ENCODE measurements at places on chromosomes 1 and 21. TPM values are rescaled to one million over a fixed set of nuclear protein-coding genes. Genes with fewer than 3 reads are reported as not detected.

The CD1C gene
- not detected for total RNA-seq

The ERO1B gene
- total RNA-seq = 44.0 TPM

The TAF13 gene
- 47.1 TPM for total RNA-seq

The WDR77 gene
- total RNA-seq = 25.2 TPM

The TTLL7 gene
- total RNA-seq = 13.7 TPM

The S100B gene
- 0.89 TPM for total RNA-seq

The CENPF gene
- 0.44 TPM for total RNA-seq

GRCh38 chr1:97010566-97011264 is 289.1 kb downstream of the PTBP2 start:
- DNase-seq = no peak

DNA sequence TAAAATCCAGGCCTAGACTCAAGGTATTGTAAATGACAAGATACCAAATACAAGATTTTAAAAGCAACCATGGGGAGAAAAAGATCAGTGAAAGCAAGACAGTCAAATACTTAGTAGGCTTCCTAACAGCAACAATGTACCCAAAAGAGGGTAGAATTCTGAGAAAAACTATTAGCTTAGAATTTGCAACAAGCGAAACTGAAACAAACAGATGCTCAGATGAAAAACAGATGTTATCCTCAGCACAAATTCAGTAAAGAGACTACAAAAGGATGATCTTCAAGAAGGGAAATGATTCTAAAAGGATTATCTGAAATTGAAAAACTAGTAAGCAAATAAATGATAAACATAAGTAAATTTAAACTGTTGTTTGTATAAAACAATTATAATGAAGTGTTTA is 40.0 kb downstream of the PDC start:
- DNase-seq = no peak

GRCh38 chr1:93967306-93967705 is 58.1 kb upstream of the GCLM start:
- peak; percentile 53 for DNase-seq

DNA sequence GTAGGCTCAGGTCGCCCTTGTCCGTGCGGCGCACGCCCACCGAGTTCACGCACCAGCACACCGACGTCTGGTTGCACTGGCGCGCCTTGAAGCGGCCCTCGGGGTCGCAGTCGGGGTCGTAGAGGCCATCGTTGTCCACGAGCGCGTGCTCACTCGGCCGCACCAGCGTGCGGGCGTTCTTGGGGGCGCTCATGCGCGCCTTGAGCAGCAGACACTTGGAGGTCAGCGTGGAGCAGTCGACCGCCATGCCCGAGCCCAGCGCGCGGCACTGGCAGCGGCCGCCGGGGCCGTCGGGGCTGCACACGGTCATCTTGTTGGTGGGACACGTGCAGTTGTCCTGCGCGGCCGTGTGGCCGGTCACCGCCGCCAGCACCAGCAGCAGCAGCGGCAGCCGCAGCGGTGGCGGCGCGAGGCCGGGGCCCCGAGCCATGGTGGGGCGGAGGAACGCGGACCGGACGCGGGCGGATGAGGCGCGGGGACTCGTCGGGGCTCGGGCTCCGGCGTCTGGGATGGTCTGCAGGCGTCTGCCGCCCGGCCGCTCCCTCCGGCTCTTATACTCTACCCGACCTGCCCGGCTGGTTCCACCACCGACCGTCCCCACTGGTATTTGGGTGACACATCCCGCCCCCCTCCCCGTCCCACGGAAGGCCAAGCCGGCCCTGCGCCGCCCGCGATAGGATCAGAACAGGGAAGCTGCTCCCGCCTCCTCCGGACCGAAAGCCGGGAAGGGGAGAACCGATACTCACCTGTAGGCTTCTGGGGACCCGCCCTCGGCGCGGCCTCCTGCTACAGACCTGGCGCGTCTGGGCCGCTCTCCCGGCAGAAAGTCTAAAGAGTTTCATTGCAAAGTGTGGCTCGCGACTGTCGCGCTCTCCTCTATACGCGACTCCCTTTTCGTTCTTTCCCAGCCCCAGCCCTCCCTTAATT is at the start of gene TACSTD2:
Gene TACSTD2 (minus strand): TSS at position 526 of the 927 bp plus-strand sequence. CDS start 96 bp downstream, at position 430.
- peak; percentile 73 for DNase-seq

DNA sequence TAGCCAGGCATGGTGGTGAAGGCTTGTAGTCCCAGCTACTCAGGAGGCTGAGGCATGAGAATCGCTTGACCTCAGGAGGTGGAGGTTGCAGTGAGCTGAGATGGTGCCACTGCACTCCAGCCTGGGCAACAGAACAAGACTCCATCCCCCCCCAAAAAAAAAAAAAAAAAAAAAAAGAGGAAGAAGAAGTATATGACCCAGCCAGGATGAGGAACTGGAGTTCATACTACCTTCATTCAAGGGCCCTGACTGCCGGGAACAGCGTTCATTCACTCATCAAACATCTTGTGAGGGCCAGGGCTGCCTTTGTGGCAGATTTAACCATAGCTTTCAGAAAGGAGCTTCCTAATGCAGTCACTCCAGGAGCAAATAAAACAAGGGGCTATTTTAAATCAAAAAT is 127.6 kb downstream of the MRPS6 start:
- no peak for DNase-seq

DNA sequence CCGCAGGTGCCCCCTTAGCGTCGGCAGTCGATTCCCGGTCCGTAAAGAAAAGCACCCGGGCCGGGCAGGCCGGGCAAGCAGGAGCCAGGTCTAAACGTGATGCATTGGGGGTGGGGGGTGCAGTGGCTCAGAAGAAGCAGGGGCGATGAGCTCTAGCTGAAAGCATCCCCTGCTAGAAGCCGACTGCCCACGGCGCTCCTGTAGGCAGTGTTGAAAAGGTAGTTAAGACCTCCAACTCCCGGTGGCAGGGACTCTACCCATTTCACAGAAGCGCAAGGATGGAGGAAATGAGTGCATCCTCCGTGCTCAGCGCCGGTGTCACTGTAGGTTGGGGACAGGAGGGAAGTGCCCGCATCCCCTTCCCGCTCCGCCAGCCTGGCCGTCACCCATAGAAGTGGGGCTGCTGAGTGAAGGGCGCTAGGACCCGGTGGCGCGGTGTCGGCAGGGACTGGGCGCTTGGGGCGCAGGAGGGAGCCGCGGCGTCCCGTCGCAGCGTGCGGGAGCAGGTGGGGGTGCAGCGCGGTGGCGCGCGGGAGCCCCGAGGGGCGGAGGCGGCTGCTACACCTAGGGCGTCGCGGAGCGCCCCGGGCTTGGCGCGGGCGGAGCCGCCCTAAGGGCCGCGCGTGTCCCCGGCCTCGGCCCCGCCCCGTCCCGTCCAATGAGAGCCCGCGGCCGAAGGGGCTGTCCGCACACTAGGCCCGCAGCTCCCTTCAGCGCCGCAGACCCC is at the start of gene WNT2B:
Gene WNT2B (plus strand): TSS at position 688 of the 727 bp plus-strand sequence. CDS start 298 bp downstream, outside the sequence.
- DNase-seq = no peak

GRCh38 chr1:167683641-167684502 is 37.9 kb upstream of the MPZL1 start:
- no peak for DNase-seq

GRCh38 chr1:11650331-11650991 is 3.8 kb downstream of the FBXO2 start:
- DNase-seq = peak; percentile 73

DNA sequence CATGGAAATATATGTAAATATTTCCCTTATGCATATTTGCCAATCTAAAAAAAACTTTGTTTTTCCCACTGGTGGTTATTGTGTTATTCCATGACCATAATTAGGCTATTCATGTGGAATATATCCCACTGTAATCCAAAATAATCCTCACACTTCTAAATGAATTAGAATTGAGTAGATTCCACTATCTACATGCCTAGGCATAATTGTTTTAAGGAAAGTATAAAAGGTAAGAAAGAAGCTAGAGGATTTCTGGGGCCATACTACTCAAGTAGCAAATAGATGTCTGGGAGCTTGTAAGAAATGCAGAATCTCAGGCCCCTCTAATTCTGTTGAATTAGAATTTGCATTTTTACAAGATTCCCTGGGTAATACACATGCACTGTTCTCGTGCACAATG is 83.5 kb upstream of the RRP15 start:
- no peak for DNase-seq

DNA sequence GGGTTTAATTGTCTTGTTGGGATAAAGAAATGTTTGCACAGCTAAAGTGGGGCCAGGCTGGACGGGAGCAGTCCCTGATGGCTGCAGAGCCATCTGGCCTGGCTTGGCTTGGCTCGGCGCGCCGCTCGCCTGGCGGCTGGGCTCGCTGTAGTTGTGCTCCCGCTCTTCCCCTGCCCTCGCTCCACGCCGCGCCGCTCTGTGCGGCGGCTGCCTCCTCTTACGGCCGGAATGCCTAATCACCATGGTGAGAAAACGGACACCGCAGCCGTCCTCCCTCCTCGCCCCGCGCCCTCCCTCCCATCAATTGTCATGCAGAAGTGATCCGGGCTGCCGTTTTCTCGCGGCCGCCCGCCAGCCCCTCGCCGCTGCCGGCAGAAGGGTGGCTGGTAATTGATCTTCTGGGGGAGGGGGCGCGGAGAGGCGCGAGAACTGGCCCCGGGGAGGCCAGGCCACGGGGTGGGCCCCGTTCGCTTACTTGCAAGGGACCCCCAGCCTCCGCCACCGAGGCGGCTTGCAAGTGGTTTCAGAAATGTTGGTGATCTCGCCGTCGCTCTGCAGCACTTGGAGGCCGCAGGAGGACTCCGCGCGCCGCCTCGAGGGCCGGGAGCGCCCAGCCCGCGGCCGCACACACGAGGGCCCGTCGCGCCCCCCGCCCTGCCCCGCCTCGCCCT is 12.4 kb downstream of the RNF220 start:
- peak; percentile 14 for DNase-seq

DNA sequence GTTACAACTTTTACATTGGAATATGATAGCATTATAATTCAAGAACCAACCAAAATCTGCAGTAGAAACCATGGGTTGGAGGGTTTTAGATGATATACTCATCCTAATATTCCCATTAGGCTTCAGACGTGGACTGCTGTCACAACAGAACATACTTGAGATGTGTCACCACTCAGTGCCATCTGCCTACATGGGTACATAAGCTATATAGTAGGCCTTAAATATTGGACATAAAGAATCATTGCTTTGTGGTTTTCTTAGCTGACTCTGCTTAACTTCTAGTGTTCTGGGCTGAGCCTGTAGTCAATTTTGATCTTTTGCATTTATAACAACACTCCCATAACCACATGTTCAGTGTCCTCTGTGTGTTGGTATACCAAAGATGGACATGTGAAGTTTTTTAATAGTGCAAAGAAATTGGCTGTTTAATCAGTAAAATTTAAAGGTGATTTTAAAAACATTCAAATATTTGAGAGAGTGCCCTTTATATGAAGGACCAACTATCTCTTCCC is 14.2 kb downstream of the RAP1A start:
- DNase-seq = no peak

GRCh38 chr1:159652506-159652905 is 61.9 kb downstream of the CRP start:
- no peak for DNase-seq

- no peak for DNase-seq
These were observed 49.8 kb downstream of the BCAR3 start for GRCh38 chr1:93631626-93632365.

DNA sequence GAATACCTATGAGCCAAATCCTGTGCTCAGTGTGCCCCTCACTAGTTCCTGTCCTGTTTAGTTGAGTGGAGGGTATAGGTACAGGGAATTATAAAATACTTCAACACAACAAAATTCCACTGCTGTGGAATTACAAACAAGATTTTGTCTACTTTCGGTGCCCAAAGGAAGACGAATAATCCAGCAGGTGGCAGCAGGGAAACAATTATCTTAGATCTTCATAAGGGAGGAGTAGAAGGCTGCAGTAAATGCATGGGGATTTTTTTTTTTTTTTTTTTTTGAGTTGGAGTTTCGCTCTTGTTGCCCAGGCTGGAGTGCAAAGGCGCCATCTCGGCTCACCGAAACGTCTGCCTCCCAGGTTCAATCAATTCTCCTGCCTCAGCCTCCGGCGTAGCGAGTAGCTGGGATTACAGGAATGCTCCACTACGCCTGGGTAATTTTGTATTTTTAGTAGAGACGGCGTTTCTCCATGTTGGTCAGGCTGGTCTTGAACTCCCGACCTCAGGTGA is 2.0 kb upstream of the PIP5K1A start:
- peak; percentile 71 for DNase-seq

DNA sequence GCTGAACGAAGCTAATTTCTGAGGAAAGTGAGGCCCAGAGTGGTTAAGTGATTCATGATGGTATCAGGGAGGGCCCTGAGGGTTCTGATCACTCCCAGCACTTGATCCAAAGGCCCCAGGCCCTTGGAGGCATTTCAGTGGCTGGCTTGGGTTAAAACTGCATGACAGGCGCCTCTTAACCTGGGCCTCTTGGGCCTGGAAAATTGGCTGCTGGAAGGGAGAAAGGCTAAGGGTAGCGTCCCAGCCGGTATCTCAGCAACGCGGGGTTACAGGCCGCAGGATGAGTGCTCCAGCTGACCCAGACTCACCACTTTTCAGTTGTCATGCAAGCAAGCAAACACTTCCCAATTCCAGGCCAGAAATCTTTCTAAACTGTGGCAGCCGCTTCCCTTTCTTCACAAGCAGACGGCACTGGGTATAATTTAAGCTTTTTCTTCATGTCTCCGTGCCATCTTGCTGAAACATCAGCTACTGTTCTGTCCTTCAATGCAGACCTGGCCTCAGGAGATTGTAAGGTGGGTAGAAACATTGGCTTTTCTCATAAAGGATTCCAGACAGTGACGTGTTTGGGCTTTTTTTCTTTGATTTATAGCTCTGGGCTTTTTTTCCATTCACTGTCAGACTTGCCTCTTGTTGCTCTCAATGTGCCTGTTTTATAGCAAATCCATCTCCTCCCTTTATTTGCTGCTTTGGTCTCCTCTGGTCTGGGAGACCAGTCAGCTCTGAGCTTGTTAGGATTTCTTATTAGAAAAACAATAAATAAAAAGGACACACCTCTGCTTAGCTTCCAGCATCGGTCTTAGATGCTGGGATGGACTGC is 229.1 kb downstream of the KCNJ6 start:
- DNase-seq = no peak

DNA sequence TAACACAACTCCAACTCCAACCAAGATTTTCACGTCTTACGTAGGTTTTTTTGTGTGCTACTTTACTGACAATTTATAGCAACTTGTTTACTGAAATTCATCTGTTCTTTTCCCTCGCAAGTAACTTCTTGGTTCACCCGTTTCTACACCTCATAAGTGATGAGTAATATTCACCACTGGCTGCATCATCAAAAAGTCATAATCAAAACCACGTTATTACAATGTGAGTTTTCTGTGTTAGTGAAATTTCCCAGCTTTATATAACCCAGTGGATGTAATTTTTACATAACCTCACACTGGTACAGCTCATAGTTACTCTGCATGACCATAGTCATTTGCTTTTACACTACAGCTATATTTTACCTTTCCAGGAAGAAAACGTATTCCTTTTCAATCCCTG is 401.1 kb upstream of the LYPLAL1 start:
- DNase-seq = no peak

DNA sequence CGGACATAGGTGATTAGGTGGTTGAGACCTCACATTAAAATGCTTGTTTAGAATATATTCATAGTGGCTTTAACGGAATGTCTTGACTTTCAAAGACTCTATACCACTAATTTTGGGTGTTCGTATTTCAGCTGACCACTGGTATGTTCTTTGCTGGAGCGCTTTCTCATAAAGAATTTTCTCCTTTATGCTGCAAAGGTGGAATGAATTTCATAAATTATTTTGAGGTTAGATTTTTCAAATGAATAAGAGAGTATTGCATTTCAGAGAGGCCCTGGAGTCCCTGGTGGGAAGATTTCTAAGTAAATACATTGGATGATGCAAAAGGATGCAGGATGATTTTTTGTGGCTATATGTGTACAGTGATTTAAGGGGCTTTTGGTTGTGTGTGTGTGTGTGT is 55.8 kb downstream of the HUNK start:
- no peak for DNase-seq

All from thyroid gland (tissue), 4 donors.